ENCODE measurements at places on chromosomes 11 and 22.

- DNase-seq, result no peak
These were observed 39.8 kb downstream of the GAB2 start for GRCh38 chr11:78377625-78378418.

DNA sequence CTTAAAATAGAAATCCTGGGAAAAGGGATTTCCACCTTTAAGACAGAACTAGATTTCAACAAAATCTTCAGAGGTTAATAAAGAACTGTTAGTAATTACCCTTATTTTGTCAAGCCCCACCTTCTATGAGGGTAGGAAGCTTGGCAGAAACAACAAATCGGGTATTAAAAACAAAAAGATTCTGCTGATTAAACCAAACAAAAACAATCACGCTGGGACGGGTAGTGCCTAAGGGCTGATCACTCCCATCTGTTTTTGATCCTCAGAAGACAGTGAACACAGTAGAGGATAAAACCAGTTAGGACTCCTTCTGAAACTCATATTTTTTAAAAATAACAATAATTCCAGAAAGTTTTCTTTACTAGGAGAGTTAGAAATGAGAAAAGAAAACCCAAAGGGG, 441.3 kb upstream of the API5 start:
- no peak for DNase-seq

DNA sequence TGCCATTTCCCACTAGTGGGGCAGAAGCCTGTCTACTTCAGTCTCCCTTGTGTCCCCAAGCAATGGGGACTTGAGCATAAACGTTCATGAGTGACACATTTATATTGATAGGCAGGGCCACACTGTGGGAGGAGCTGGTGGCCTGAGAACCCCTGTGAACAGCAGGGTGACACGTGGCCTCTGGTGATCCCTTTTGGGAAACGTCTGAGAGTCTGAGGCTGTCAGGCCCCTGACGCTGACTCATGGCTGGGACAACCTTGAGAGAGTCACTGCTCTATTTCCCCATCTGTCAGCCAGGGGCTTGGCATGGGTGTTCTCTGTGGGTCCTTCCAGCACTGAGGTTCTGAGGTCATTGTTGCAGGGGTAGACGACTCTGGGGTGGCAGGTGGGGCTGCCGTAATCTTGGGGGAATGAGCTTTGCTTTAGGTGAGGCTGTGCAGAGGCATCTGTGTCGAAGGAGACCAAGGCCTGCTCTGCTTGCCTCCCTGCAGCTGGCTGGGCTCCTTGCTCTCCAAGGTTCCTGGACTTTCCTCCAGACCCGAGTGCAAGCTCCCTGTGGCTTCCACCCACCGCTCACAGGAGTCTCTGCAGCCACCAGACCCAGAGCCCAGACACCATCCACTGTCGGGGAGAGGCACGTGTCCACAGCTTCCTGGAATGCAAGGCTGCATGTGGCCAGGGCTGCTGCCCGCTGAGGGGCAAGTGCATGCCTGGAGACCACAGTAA, 54.7 kb downstream of the SMIM38 start:
- no peak for DNase-seq

DNA sequence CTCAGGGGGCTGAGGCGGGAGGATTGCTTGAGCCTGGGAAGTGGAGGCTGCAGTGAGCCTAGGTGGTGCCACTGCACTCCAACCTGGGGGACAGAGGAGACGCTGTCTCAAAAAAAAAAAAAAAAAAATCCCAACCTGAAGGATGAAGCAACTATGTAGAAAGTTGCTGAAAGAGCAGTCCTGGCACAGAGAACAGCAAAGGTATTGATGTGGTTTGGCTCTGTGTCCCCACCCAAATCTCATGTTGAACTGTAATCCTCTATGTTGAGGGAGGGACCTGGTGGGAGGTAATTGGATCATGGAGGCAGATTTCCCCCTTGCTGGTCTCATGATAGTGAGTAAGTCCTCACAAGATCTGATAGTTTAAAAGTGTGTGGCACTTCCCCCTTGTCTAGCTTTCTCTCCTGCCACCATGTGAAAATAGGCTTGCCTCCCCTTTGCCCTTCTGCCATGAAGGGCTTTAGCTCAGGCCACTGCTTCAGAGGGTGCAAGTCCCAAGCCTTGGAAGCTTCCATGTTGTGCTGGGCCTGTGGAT, 10.7 kb upstream of the SERPING1 start:
- DNase-seq, result no peak

- DNase-seq, result no peak
These were observed 2.4 kb downstream of the GAS2L1 start for GRCh38 chr22:29308791-29309262.

DNA sequence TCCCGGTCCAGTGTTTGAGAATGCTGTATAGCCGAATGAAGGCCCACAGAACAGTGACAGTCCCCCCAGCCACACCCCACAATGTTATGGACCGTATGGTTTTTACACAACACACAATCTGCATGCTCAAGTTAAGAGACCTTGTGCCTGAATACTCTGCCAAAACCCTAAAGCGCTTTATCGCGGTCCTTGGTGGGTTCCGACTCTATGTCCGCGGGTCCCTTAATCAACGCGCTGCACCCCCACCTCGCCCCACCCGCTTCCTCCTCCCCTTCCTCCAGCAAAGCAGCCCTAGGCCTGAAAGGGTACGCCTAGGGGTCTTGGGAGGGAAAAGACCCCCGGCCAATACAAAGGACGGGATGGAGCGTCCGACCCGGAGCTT, 442 bp downstream of the COPB1 start:
- DNase-seq, result peak; percentile 62

DNA sequence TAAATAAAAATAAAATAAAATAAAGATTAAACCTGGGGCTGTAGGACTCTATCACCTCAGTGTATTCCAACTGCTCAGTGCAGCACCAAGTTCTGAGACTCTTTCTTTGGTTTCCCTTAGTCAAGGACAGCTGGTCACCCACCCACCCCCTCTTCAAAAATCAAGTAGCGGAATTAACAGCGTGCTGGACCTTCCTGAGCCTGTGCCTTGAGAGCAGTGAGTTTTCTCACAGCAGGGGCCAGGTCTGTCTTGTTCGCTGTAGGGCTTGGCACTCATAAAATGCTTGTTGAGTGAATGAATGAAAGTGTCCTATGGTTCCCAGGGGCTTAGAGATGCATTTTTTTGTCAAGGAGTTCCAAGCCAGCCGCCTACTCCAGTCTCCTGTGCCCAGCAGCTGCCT, 2.9 kb upstream of the ALX4 start:
- no peak for DNase-seq

- DNase-seq, result no peak
These were observed 1.8 kb downstream of the ALKBH8 start for GRCh38 chr11:107563702-107564101.

DNA sequence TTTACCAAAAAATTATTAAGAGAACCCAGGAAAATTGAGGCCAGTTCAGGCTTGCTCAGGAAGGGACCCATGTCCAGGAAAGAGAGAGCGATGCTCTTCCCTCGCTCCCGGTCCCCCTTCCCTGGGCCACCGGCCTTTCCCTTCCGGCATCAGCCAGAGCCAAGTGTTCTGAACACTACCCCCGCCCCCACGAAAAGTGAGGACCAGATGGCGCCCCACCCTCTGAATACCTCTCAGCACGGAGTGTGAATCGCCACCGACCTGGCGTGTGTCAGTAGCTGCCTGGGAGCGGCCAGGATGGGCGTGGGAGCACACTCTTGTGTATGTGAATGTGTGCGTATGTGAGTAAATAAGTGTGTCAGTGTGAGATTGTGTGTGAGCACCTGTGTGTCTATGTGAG, 20.2 kb downstream of the RPS6KA4 start:
- DNase-seq, result no peak

- no peak for DNase-seq
These were observed 1.6 kb upstream of the TH start for GRCh38 chr11:2173150-2173693.

DNA sequence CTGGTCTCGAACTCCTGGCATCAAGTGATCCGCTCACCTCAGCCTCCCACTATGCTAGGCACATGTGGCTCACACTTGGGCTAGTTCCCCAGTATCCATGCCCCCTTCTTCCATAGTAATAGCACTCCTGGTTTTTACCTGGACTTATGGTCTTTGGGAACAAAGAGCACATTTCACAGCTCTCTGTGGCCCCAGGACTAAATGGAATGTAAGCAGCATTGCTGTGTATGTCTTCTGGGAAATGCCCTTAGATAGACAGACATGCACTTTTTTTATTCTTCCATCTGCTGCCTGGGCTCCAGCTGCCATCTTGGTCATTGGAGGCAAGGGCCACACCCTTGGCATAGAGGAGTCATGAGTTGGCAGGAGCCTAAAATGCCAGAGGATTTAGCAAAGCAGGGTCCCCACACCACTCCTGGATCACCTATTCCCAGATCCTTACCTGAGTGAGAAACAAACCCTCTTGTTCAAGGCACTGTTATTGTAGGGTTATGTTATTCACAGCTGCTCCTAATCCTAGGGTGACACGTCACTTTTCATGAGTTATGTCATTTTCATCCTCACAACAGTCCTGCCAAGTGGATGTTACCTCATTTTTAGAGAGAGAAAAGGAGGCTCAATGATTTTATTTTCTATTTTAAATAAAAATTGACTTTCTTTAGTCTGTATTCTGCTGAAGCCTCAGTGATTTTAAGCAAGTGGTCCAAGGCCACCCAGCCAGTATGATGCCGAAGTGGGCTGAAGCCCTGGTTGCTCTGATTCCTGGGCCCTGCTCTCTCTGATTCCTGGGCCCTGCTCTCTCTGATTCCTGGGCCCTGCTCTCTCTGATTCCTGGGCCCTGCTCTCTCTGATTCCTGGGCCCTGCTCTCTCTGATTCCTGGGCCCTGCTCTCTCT, 15.7 kb upstream of the GDPD5 start:
- no peak for DNase-seq

DNA sequence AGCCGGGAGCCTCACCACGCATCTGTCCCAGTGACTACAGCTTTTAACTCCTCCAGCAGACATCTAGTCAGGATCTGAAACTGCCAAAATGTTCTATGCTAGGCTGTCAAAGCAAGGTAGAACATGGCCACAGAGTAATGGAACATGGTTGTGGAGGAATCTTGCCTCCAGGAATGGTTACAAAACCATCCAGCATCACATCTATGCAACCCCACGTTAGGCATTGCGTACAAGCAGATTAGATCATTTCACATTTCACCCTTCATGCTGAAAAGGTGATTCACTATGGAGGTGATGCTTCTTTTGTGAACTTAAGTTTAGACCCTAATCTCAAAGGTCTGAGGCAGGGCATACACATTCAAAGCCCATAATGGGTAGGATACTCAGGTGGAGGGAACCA, 103.0 kb downstream of the PARVA start:
- no peak for DNase-seq

GRCh38 chr11:70247710-70248072, 22.8 kb upstream of the PPFIA1 start:
- no peak for DNase-seq

GRCh38 chr11:63682066-63683021, 1.0 kb downstream of the RTN3 start:
- DNase-seq, result no peak

DNA sequence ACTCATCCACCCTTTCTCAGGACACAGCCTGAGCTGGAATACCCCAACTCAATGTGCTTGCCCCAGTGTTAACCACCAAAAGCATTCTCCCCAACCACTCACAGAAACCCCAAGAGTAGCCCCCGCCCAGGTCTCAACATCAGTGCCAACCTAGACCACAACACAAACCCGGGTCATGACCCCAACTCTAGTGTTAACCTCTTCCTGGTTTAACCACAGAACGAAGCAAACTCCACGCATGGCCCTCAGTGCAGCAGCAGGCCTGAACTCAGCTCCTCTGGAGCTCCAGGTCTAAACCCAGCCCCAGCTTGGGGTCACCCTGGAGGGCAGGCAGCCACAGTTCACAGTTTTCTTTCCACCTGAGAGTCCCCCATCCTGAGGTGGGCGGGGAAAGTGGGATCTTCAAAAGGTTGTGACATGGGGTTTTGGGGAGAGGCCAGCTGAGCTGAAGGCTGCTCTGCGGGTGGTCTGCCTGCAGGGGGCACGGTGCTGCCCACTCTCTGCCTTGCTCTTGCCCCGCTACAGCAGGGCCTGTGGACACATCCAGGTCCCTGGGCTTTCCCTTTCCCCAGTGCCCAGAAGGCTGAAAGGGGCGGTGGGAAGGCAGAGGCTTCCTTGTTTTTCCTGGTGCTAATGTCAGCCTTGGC, 37.9 kb downstream of the NECTIN1 start:
- no peak for DNase-seq

DNA sequence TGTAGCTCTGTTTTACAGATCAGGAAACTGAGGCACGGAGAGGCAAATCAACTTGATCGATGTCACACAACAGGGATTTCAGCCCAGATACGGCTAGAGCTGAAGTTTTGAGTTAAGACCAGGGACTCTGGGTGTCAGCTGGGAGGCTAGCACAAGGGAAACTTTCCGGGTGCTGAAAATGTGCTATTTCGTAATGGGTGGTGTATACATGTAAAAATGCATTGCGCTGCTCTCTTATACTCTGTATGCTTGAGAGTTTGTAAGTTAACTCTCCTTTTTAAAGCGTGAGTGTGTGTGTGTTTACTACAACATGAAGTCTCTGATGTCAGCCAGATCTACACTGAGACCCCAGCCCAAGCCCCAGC, 227.6 kb downstream of the MN1 start:
- no peak for DNase-seq

GRCh38 chr11:124080327-124081001, 34.8 kb upstream of the VWA5A start:
- no peak for DNase-seq

- DNase-seq, result no peak
These were observed 445 bp upstream of the VWCE start for GRCh38 chr11:61295596-61295926.

DNA sequence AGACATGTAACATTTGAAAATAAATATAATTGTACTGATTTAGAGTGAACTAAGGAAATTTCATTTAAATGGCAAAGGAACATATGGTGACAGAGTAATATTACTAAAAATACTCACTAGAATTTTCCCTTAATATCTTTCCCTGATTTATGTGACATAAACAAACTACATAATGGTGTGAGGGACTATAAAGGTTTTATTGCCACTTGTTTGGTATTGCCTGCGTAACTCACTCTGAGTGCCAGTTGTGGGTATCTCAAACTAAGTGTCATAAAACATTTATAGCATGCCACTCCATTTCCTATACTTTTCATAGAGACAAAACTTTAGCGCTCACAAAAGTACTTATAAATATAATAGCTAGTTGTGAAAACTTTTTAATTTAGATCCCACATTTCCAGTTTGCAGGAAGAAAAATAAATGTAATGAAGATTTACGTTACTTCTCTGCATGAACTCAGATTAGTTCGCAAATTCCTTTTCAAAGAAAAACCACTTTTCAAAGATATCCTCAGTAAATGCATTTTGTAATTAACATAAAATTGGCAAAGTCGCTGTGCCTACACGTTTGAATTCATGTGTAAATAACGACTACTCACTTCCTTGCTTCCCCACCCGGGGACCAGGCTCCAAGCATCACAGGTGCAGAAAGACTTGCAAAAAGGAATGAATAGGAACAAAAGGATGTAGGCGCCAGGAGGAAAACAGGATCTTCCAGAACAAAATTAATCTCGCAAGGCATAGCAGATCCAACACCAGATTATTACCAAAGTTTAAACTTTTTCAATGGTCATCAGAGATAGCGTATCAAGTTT, 1.6 kb upstream of the QSER1 start:
- DNase-seq, result no peak

DNA sequence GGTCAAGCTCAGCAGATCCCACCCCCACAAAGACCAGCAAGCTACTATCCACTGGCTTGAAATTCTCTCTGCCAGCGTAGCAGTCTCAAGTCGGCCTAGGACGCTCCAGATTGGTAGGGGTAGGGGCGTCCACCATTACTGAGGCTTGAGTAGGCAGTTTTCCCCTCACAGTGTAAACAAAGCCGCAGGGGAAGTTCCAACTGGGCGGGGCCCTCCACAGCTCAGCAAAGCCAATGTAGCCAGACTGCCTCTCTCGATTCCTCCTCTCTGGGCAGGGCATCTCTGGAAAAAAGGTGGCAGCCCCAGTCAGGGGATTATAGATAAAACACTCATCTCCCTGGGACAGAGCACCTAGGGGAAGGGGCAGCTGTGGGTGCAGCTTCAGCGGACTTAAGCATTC, 1064.9 kb upstream of the TENM4 start:
- DNase-seq, result no peak
